ENCODE measurements at places on chromosomes 3 and 15.

GRCh38 chr15:25797035-25797434 is 66.1 kb downstream of the ATP10A start:
- no peak for DNase-seq

GRCh38 chr3:132555306-132556035 is 41.6 kb upstream of the ACKR4 start:
- no peak for DNase-seq

DNA sequence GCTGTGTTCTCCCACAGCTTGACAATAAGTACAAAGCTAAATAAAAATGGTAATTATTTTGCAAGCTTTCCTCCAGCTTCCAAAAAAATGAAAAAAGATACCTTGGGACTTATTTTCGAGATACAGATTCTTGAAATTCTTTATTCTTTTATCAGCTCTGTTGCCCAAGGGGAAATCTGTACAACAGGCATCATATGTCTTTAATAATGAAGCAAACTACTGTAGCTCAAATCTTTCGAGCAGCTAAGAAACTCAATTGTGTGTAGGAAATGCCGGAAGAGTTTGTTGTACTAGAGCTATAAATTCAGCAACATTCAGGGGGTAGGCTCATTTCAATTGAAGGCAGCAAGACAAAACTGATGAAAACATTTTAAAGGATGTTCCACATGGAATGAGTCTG is 297.7 kb downstream of the GBE1 start:
- DNase-seq: no peak

GRCh38 chr3:10279384-10280176 is 13.2 kb downstream of the GHRL start:
- DNase-seq: no peak

GRCh38 chr3:182919866-182920357 is 60.4 kb downstream of the DCUN1D1 start:
- DNase-seq: no peak

DNA sequence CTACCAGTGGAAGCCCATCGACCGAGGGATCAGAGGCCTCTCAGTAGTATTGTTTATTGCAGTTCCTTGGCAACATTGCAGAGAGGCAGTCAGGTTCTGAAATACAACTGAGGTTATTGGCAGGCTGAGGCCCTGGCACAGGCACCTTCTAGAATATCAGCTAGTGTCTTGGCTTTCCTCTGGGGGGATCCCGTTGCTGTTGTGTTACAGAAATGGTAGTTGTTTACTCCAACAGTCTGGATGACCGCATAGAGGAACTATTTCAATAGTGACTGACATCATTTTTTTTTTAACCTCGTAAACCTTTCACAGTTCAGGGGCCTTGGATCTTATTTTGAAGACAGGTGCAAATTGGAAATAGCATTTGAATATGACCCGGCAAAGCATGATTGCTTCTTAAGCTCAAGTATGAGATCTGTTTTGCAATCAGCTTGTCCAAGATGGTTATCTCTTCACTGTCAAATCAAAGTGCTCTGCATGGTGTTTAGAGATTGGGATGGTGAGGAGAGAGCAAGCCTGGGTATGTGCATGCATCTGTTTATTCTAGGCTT is 63.9 kb downstream of the PGPEP1L start:
- no peak for DNase-seq

DNA sequence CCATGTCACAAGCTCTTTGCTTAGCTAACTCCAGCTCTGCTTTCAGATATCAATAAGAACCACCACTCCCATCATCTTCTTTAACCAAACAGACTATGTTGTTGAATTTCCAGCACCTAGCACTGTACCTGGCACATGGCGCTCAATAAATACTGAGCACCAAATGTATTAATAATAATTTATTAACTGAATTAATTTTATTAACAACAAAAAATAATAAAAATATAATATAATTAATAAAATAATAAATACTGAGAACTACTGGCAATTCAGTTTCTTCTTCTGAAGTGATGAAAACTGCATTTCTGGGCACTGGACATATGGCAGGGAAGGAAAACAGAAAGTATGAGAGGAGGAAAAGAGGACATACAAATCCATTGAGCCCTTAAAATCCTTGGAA is 263.9 kb downstream of the ZMAT3 start:
- no peak for DNase-seq

GRCh38 chr3:160977773-160978172 is 127.4 kb downstream of the B3GALNT1 start:
- no peak for DNase-seq

- DNase-seq: no peak
Observed at GRCh38 chr3:11245276-11245675, 26.9 kb upstream of the ATG7 start.

GRCh38 chr3:13509059-13509815 is 29.1 kb downstream of the HDAC11 start:
- DNase-seq: peak; percentile 66

DNA sequence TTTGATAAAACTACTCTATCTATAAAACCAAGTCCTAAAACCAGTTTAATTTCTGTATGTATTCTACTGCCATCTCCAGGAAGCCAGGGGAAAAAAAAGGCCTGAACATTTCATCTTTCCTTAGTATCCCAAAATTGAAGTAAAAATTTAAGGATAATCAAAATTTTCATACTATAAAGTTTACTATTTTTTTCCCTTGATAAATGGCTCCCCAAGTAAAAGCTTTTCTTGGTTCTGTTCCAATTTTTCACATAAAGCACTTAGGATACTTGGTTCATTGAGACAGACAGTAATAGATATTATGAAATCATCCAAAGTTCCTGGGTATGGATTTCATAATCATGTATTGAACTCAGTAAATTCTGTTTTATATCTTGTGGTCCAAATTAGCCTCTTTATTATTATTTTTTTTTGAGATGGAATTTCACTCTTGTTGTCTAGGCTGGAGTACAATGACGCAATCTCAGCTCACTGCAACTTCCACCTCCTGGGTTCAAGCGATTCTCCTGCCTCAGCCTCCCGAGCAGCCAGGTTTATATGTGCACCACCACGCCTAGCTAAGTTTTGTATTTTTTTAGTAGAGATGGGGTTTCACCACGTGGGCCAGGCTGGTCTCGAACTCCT is 34.5 kb downstream of the ICE2 start:
- no peak for DNase-seq

- no peak for DNase-seq
Observed at GRCh38 chr15:92653836-92654539, 1.6 kb downstream of the FAM174B start.

- DNase-seq: no peak
Observed at GRCh38 chr3:159416856-159417255, 571.8 kb upstream of the IL12A start.

- DNase-seq: no peak
Observed at GRCh38 chr3:110686701-110687100, 384.9 kb upstream of the NECTIN3 start.

DNA sequence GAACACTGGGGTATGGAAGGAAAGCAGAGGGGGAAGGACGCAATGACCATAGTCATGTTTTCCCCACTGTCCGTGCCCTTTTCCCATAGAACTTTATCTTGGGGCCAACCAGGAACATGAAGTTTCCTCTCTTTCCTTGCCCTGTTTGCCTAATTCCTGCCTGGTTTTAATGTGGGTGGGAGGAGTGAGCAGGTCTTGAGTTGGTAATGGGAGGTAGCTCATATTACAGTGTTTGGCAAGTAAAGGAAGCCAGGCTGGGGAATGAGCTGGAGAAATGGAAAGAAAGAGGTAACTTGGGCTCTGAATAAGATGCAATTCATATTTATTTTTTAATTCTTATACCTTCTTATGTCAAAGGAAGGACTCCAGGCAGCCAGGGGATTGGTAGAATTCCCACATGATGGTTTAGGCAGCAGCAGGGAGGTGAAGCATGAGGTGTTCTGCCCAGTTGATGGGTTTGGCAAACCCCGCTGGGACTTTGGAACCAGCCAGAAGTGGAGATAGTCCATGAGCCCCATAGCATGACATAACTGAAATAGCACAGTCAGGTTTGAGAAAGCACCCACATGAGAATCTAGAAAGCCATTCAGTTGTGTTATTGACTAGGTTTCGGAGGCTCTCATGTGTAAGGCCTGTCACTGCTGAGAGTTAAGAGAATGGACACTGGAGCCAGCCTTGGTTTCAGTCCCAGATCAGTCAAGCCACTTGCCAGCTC is 60.0 kb downstream of the CCK start:
- no peak for DNase-seq

- no peak for DNase-seq
Observed at GRCh38 chr3:23580096-23580713, 225.6 kb upstream of the UBE2E1 start.

DNA sequence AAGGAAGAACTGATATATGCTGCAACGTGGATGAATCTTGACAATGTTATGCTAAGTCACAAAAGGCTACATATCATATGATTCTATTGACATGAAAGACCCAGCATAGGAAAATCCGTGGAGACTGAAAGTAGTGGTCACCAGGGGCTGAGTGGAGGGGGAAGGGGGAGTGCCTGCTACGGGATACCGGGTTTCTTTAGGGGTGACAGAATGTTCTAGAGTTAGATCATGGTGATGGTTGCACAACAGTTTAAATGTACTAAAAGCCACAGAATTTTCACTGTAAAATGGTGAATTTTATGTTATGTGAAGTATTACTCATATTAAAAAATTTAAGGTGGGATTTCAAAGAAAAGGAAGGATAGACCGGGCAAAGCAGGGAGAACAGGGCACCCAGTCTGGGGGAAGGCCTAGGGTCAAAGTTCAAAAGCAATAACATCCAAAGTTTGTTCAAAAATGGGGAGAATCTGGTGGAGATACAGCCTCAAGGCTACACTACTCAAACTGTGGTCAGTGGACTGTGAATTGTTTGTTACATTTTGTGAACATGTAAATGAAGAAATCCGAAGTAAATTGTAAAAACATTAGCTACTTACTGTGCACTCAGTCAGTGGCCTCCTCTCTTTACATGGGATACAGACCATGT is 74.2 kb upstream of the FNDC3B start:
- no peak for DNase-seq

DNA sequence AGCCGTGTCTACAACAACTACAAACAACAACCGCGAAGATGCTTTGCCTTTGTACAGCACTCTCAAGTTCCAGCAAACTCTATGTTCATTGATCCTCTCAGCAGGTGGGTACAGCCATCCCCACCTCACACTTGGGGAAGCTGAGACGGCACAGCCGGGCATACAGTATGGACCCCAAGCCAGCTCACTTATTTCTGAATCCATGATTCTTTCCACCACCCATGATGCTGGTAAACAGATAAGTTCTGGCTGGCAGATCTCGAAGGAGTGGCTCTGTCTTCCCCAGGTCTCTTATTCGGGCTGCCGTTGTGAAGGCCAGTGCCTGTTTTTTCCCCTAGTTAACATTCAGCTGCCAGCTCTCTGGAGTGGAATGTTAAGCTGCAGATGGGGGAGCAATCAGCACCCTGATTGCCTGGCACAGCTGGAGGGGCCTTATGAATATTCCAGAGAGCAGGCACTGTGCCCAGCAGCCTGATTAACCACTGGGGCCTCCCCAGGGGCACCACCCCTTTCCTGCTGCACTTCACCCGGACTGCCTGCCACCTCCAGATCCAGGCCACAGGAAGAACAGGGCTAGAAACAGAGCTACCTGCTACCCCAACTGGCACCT is 73.2 kb downstream of the CORO2B start:
- peak; percentile 30 for DNase-seq

- no peak for DNase-seq
Observed at GRCh38 chr3:159941038-159942000, 47.3 kb upstream of the IL12A start.

- peak; percentile 55 for DNase-seq
Observed at GRCh38 chr15:40853241-40853890, 9.5 kb downstream of the SPINT1 start.

DNA sequence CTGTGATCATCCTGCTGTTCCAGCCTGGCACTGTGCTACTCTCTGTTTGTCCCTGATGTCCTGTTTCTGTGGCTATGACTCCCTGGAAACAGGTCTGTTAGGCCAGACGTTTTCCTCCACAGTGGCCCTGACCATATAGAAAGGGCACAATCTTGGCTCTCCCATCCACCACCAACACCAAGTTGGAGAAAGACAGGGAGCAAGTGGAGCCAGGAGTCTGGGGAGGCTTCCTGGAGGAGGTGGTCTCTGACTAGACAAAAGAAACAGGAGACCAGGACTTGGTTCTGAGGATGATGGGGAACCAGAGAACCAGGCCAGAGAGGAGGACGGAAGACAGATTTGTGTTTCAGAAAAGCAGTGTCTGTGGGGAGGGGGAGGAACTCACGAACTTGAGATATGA is 49.2 kb upstream of the SMAD6 start:
- no peak for DNase-seq

DNA sequence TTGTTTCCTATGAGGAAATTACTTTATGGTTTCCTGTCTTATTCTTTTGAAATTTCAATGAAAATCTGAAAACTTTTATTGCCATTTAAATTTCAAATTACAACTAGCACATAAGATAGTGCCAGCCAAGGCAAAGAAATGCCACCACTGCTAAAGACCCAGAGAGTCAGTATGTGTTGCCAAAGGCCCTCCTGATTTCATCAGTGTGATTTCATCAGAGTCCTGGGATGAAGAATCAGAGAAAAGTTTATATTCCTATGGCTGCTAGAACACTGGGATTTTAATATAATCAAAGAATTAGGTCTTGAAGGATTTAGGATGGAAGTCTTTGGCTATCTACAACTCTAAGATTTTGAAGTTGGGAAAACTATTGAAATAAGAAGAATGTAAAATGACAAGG is 434.2 kb upstream of the CCDC54 start:
- DNase-seq: no peak

- no peak for DNase-seq
Observed at GRCh38 chr3:2266606-2267005, 167.9 kb downstream of the CNTN4 start.

DNA sequence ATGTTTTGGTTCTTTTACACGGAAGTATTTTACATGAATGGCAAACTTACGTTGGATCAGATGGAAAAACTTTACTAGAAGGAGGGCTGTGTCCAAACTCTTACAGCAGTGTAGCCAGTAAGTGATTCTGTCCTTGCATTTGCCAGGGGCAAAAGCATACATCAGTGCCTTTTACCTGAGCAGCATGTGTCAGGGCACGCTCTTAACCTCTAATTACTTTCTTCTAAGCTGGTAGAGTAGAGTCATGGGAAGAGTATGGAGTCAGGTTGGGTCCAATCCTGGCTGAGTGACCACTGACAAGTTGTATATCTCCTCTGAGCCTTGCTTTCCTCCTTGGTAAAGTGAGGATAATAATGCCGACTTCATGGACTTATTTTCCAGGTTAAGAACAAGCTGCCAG is 47.1 kb downstream of the RYR3 start:
- no peak for DNase-seq

Data from aorta (tissue), 5 donors.